Urinary bladder (tissue), 4 donors: ENCODE measurements at places on chromosomes 1 and 21. TPM values are rescaled to one million over a fixed set of nuclear protein-coding genes. Genes with fewer than 3 reads are reported as not detected.

The C1orf210 gene
- total RNA-seq, result 0.90 TPM

The FUBP1 gene
- total RNA-seq, result 315 TPM

The KLHDC7A gene
- total RNA-seq, result 3.3 TPM

The MYOG gene
- 12.7 TPM for total RNA-seq

The DNALI1 gene
- total RNA-seq, result 2.0 TPM

The TMEM53 gene
- 2.4 TPM for total RNA-seq

The PADI1 gene
- 0.16 TPM for total RNA-seq

The CFAP107 gene
- not detected for total RNA-seq

The OR2G6 gene
- total RNA-seq, result not detected

The ADGRL4 gene
- 28.9 TPM for total RNA-seq
